ENCODE measurements at places on chromosomes 16 and 17.

DNA sequence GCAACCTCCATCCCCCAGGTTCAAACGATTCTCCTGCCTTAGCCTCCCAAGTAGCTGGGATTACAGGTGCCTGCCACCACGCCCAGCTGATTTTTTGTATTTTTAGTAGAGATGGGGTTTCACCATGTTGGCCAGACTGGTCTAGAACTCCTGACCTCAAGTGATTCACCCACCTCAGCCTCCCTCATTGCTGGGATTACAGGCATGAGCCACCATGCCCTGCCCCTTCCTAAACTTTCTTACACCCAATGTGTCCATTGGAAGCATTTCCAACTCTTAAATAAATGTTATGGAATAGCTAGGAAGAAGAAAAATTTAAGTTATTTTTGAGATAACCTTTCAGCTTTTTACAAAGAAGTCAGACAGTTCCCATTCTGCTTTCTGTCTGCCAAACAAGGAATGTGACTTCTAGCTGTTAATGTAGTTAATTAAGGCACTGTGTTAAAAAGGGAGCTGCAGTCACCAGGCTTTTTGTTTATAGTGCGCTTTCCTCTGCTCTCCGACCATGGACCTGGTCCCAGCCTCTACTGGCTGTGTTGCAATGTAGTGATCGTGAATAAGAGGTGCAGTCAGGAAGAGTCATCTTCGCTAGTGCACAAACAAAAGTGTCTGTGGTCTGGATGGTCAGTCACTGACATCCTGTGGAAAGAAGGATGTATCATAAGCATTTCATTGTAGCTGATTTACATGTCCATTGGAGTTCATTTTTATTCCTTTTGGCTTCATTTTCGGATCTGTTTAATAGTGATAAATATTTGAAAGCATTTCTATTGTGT lies 39.7 kb downstream of the USP10 start:
- peak; percentile 27 for DNase-seq
- H3K36me3 ChIP-seq: no peaks in the 10 kb centered on the region
- peak overlapping the region; percentile 25 for H3K4me3 ChIP-seq

DNA sequence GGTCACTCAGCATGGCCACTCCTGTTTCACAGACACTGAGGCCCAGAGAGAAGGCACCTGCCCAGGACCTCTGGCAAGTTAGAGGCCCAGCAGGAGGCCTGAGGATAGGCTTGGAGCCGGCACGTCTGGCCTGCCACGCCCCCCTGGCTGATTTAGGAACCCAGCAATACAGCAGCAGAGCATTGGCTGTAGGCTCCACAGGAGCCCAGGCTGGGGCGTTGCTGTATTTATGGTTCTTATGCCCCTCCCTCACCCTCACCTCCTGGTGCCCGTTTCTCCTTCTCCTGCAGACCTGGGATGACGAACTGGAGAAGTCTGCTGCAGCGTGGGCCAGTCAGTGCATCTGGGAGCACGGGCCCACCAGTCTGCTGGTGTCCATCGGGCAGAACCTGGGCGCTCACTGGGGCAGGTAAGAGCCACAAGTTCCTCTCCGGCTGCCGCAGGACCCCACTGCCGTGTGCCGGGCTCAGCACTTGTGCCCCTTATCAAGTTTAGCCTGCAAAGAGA lies 25.8 kb downstream of the CRISPLD2 start:
- no peak for DNase-seq
- H3K27ac ChIP-seq: no peak overlapping the region
- H3K4me1 ChIP-seq: no peaks in the 10 kb centered on the region
- H3K4me3 ChIP-seq: no peak overlapping the region
- peaks cover 3% of the 10 kb centered on the region for H3K27me3 ChIP-seq

GRCh38 chr16:31400191-31400590 lies 7.1 kb downstream of the ITGAD start:
- peak; percentile 88 for DNase-seq
- peak overlapping the region; percentile 84 for H3K4me3 ChIP-seq
- peaks cover 7% of the 10 kb centered on the region for H3K27me3 ChIP-seq
- H3K36me3 ChIP-seq: no peaks in the 10 kb centered on the region
- H3K4me1 ChIP-seq: peaks cover 65% of the 10 kb centered on the region
- H3K27ac ChIP-seq: peak overlapping the region; percentile 34

DNA sequence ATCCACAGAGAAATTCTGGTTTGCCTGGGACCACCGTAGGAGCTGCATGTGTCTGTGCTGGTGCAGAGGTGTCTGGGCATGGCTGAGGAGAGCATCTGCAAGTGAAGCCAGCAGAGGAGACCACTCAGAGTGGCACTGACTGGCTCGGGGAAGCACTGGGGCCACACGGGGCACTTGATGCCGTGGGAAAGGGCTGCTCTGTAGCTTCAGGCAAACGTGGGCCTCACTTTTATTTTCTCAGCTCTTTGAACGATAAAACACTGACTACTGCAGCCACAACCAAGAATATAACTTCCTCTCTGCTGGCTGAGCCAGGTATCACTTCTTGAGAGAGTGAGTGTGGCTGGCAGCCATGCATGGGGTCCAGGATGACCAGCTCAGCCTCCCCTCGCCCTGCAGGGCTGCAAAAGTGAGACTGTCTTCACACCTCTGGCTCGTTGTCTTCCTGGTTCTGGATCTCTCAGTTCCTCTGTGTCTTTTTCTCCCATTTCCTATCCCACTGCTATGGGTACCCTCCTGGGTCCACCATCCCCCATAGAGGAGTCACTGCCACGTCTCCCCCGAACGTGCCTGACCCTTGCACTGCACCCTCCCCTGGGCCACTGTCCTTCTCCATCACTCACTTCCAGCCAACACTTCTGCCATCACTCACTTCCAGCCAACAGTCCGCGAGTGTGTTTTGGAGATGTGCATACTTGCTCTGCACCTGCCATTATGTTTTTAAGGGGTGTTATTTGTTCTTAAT lies 201.4 kb upstream of the CHMP6 start:
- peak overlapping the region; percentile 50 for H3K4me3 ChIP-seq
- peak overlapping the region; percentile 75 for H3K27ac ChIP-seq

GRCh38 chr17:39828443-39828842 lies 35.7 kb downstream of the IKZF3 start:
- no peak for DNase-seq
- peaks cover 51% of the 10 kb centered on the region for H3K36me3 ChIP-seq
- peak overlapping the region; percentile 55 for H3K27ac ChIP-seq
- H3K4me1 ChIP-seq: peaks cover 18% of the 10 kb centered on the region
- H3K27me3 ChIP-seq: no peaks in the 10 kb centered on the region

- H3K36me3 ChIP-seq: no peaks in the 10 kb centered on the region
- H3K4me3 ChIP-seq: no peak overlapping the region
- peaks cover 2% of the 10 kb centered on the region for H3K27me3 ChIP-seq
- no peaks in the 10 kb centered on the region for H3K4me1 ChIP-seq
Observed at GRCh38 chr17:27974531-27975145, 67.8 kb upstream of the NLK start.

- no peaks in the 10 kb centered on the region for H3K36me3 ChIP-seq
- H3K4me3 ChIP-seq: no peak overlapping the region
- DNase-seq: no peak
- no peak overlapping the region for H3K27ac ChIP-seq
- peaks cover 2% of the 10 kb centered on the region for H3K27me3 ChIP-seq
Observed at GRCh38 chr16:49601576-49601975, 228.0 kb downstream of the C16orf78 start.

DNA sequence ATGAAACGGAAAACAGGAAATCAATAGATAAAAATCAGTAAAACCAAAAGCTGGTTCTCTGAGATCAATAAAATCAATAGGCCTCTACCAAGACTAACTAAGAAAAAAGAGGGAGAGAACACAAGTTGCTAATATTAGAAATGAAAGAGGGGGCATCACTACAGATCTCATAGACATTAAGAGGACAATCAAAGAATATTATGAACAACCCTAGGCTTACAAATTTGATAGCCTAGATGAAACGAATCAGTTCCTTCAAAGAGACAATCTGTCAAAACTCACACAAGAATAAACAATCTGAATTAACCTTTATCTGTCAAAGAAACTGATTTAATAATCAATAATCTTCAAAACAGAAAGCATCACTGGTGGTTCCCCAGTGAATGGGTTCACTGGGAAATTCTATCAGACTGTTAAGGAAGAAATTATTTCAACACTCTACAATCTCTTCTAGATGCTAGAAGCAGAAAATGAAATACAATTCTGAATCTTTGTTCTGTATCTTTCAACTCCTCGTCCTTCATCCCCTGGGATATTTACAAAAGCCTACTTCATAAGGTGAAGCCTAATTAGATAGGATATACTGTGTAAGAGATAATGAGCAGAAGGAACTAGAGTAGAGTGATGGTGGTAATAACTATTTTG lies 4.4 kb downstream of the ABCA9 start:
- H3K27ac ChIP-seq: no peak overlapping the region
- H3K36me3 ChIP-seq: peaks cover 3% of the 10 kb centered on the region
- DNase-seq: no peak
- no peak overlapping the region for H3K4me3 ChIP-seq
- peaks cover 2% of the 10 kb centered on the region for H3K27me3 ChIP-seq

- H3K4me3 ChIP-seq: no peak overlapping the region
- H3K27me3 ChIP-seq: peaks cover 8% of the 10 kb centered on the region
- no peak overlapping the region for H3K27ac ChIP-seq
- H3K36me3 ChIP-seq: no peaks in the 10 kb centered on the region
- DNase-seq: no peak
Observed at GRCh38 chr17:39579318-39580081, 28.2 kb downstream of the NEUROD2 start.

- H3K36me3 ChIP-seq: no peaks in the 10 kb centered on the region
- peak within 1 kb of the TSS; percentile 86 for H3K27ac ChIP-seq
- DNase-seq: peak; percentile 86
Observed at GRCh38 chr16:425082-425718, at the start of gene RAB11FIP3. TSS of gene RAB11FIP3 (plus strand) at chr16:425649. CDS start at chr16:426007, 358 bp downstream.

DNA sequence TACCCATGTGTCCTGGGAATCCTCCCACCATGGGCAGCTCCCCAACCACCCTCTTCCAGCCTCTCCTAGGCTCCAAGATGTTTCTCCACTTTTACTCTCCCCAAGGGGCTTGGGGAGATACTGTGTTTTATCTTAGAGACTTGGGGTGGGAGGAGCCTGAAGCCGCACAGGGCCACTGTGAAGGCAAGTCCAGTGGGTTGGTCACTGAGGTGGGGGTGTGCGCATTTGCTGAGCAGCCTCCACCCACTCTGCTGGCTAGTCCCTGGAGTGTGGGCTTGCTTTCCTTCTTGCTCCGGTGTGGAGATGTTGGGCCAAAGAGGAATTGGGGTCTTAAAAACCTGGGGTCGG lies 4.1 kb upstream of the CLDN9 start:
- H3K4me3 ChIP-seq: peak overlapping the region; percentile 59
- H3K4me1 ChIP-seq: peaks cover 31% of the 10 kb centered on the region
- H3K27ac ChIP-seq: no peak overlapping the region
- no peaks in the 10 kb centered on the region for H3K36me3 ChIP-seq
- H3K27me3 ChIP-seq: peaks cover 11% of the 10 kb centered on the region
- no peak for DNase-seq

GRCh38 chr16:29729116-29729521 lies 16.7 kb downstream of the C16orf54 start:
- H3K27ac ChIP-seq: no peak overlapping the region
- H3K4me3 ChIP-seq: no peak overlapping the region
- DNase-seq: no peak
- peaks cover 14% of the 10 kb centered on the region for H3K27me3 ChIP-seq
- H3K36me3 ChIP-seq: peaks cover 3% of the 10 kb centered on the region
- H3K4me1 ChIP-seq: peaks cover 35% of the 10 kb centered on the region

GRCh38 chr16:5979905-5980550 lies 882.4 kb upstream of the EEF2KMT start:
- no peaks in the 10 kb centered on the region for H3K27me3 ChIP-seq
- no peaks in the 10 kb centered on the region for H3K4me1 ChIP-seq
- no peak overlapping the region for H3K27ac ChIP-seq

DNA sequence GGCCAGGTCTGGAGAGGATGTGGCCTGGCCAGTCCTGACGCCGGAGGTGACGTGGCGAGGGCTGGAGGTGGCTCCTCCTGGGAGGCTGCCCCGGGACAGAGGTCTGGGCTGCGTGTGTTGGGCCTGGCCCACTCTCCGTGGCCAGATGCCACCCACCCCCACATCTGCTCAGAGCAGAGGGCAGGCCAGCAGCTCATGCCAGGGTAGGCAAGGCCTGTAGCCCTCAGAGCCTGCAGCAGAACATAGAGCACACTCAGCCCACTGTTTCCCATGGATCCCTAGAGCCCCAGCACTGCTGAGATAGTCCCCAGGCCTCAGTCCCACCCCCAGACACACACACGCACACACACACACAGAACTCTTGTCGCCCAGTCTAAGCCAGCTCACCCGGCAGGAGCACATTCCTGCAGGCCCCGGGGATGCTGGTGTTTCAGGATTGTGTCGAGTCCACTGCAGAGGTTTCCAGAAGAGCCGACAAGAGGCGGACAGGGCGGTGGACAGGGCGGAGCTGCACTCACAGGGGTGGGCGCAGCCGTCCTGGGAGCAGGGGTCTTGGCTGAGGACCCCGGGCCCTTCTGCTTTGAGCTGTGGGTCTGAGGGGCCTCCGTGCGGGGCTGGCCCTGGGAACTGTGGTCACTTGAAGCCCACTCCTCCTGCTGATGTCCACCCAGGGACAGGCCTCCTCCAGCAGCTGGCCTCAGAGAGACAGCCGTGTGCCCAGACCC lies 33.4 kb downstream of the SOX8 start:
- H3K4me1 ChIP-seq: no peaks in the 10 kb centered on the region
- no peak overlapping the region for H3K4me3 ChIP-seq
- DNase-seq: no peak
- no peak overlapping the region for H3K27ac ChIP-seq
- H3K27me3 ChIP-seq: no peaks in the 10 kb centered on the region

- DNase-seq: peak; percentile 65
- H3K27me3 ChIP-seq: peaks cover 48% of the 10 kb centered on the region
- H3K27ac ChIP-seq: peak overlapping the region; percentile 99
- H3K4me3 ChIP-seq: peak overlapping the region; percentile 94
- peaks cover 90% of the 10 kb centered on the region for H3K4me1 ChIP-seq
Observed at GRCh38 chr17:40320756-40321523, 12.0 kb downstream of the RARA start.

- H3K36me3 ChIP-seq: no peaks in the 10 kb centered on the region
- DNase-seq: no peak
- H3K4me1 ChIP-seq: peaks cover 8% of the 10 kb centered on the region
- peak overlapping the region; percentile 73 for H3K4me3 ChIP-seq
- peaks cover 9% of the 10 kb centered on the region for H3K27me3 ChIP-seq
- no peak overlapping the region for H3K27ac ChIP-seq
Observed at GRCh38 chr17:8015957-8016631, 13.7 kb downstream of the GUCY2D start.

GRCh38 chr16:63466-63865 lies 9.0 kb downstream of the RHBDF1 start:
- H3K36me3 ChIP-seq: no peaks in the 10 kb centered on the region
- no peak overlapping the region for H3K27ac ChIP-seq
- H3K27me3 ChIP-seq: no peaks in the 10 kb centered on the region
- DNase-seq: no peak

Measured in immature natural killer cell (primary cell).